ENCODE measurements at places on chromosomes 16 and 17. TPM values are rescaled to one million over a fixed set of nuclear protein-coding genes. Genes with fewer than 3 reads are reported as not detected.

- no peak overlapping the region for H3K27ac ChIP-seq
- peaks cover 21% of the 10 kb centered on the region for H3K4me1 ChIP-seq
- no peaks in the 10 kb centered on the region for H3K27me3 ChIP-seq
- no peak overlapping the region for H3K4me3 ChIP-seq
Observed at GRCh38 chr16:30663038-30663437, 4.8 kb downstream of the FBRS start.

The CACNG3 gene
- not detected for total RNA-seq

DNA sequence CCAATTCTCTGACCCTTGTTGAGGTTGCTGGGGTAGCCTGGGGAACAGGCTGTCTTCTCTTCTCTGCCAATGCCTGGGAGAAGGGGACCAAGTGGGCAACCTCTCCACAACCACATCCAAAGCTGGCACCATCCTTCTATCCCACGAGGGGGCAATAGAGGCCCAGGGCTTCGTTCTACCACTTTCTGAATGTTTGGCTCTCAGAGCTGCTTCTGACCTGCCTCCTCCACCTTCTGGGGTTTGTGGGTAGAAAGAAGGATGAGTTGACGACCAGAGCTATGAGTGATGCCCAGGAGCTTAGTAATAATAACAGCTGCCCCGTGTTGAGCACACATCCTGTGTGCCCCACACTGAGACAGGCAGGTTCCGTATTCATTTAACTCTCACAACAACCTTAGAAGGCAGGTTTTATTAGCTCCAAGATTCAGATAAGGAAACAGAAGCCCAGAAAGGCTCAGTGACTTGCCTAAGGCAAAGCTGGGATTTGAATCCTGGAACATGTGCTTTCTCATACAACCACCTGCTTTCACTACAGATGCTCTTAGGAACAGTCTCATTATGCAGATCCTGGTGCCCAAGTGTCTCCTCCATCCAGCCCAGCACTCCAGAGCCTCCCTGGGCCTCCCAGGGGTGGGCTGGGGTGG, 11.1 kb downstream of the TSPOAP1 start:
- no peak overlapping the region for H3K27ac ChIP-seq
- DNase-seq = peak; percentile 60
- H3K27me3 ChIP-seq = no peaks in the 10 kb centered on the region
- no peak overlapping the region for H3K4me3 ChIP-seq

GRCh38 chr16:10839279-10839666, 20.7 kb upstream of the TVP23A start:
- no peaks in the 10 kb centered on the region for H3K4me1 ChIP-seq
- no peaks in the 10 kb centered on the region for H3K27me3 ChIP-seq
- H3K4me3 ChIP-seq = no peak overlapping the region
- no peaks in the 10 kb centered on the region for H3K36me3 ChIP-seq

- peak overlapping the region; percentile 70 for H3K4me3 ChIP-seq
- no peaks in the 10 kb centered on the region for H3K27me3 ChIP-seq
- DNase-seq = peak; percentile 91
- H3K27ac ChIP-seq = peak overlapping the region; percentile 91
Observed at GRCh38 chr17:75876938-75877751, 1.2 kb downstream of the TRIM47 start.

DNA sequence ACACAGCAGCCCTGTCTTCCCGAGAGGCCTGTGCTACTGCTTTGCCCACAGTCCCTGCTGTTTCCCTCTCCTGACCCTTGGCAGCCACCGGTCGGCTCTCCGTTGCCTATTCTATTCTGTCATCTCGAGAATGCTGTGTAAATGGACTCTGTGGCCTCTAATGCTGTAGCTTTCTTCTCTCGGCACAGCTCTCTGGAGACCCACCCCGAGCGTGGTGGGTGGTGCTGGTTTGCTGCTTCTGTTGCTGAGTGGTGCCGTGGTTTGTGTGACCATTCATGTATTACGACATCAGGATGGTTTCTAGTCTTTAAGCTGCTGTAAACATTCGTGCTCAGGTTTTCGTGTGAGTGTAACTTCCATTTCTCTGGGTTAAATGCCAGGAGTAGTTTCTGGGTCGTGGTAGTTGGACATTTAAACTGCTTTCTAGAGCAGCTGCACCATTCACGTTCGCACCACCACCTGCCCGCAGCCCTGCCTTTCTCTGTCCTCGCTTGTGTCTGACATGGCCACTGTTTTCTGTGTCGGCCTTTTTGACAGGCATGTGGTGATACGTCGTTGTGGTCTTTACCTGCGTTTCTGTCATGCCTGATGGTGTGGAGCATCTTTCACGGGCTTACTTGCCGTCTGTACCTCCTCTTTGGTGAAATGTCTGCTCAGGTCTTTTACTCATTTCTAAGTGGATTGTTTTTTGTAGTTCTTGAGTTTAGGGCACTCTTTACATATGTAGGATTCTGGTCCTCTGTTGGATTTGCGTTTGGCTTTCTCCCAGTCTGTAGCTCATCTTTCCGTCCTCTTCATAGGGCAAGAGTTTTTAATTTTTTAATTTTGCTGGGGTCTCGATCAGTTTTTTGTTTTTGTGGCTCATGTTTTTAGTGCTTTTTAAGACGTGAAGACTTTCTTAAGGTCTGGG, 47.7 kb upstream of the ZNF750 start:
- no peaks in the 10 kb centered on the region for H3K27me3 ChIP-seq
- H3K4me1 ChIP-seq = peaks cover 45% of the 10 kb centered on the region
- no peaks in the 10 kb centered on the region for H3K36me3 ChIP-seq
- no peak overlapping the region for H3K4me3 ChIP-seq
- DNase-seq = no peak

GRCh38 chr16:30837904-30838303, 50.9 kb upstream of the ZNF629 start:
- H3K27me3 ChIP-seq = no peaks in the 10 kb centered on the region
- H3K4me1 ChIP-seq = no peaks in the 10 kb centered on the region
- no peaks in the 10 kb centered on the region for H3K36me3 ChIP-seq
- DNase-seq = no peak
- H3K27ac ChIP-seq = no peak overlapping the region

DNA sequence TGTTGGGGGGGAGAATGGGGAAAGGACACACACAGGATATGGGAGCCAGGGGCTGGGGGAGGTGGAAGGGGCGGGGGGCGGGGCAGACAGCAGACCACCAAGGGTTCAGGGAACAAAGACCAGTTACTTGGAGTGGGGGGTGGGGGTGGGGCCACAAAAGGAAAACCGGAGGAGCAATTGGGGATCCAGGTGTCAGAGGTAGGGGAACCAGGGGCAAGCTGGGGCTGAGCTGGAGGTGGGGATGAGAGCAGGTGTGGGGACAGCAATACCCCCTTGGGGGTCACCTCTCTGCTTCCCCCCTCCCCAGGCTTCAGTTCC, 1.4 kb upstream of the ORAI3 start:
- DNase-seq = no peak
- peaks cover 21% of the 10 kb centered on the region for H3K4me1 ChIP-seq
- no peaks in the 10 kb centered on the region for H3K27me3 ChIP-seq
- peak overlapping the region; percentile 85 for H3K27ac ChIP-seq
- no peak overlapping the region for H3K4me3 ChIP-seq

The CDH8 gene
- total RNA-seq = 0.78 TPM

The MRC2 gene
- 127 TPM for total RNA-seq

The ACAP1 gene
- 23.2 TPM for total RNA-seq

GRCh38 chr16:28984619-28985135, at the start of gene LAT:
LAT (plus strand) TSS chr16:28985052; CDS start chr16:28985418, 366 bp downstream.
- no peaks in the 10 kb centered on the region for H3K27me3 ChIP-seq
- H3K4me3 ChIP-seq = peak within 1 kb of the TSS; percentile 40
- H3K4me1 ChIP-seq = no peaks in the 10 kb centered on the region
- peaks cover 73% of the 10 kb centered on the region for H3K36me3 ChIP-seq
- peak within 1 kb of the TSS; percentile 72 for H3K27ac ChIP-seq
- DNase-seq = peak; percentile 71

- H3K27ac ChIP-seq = peak overlapping the region; percentile 83
- H3K4me1 ChIP-seq = peaks cover 14% of the 10 kb centered on the region
- H3K27me3 ChIP-seq = no peaks in the 10 kb centered on the region
- H3K4me3 ChIP-seq = peak overlapping the region; percentile 62
- H3K36me3 ChIP-seq = peaks cover 13% of the 10 kb centered on the region
- DNase-seq = no peak
Observed at GRCh38 chr17:80219763-80220053, 425 bp downstream of the SGSH start.

DNA sequence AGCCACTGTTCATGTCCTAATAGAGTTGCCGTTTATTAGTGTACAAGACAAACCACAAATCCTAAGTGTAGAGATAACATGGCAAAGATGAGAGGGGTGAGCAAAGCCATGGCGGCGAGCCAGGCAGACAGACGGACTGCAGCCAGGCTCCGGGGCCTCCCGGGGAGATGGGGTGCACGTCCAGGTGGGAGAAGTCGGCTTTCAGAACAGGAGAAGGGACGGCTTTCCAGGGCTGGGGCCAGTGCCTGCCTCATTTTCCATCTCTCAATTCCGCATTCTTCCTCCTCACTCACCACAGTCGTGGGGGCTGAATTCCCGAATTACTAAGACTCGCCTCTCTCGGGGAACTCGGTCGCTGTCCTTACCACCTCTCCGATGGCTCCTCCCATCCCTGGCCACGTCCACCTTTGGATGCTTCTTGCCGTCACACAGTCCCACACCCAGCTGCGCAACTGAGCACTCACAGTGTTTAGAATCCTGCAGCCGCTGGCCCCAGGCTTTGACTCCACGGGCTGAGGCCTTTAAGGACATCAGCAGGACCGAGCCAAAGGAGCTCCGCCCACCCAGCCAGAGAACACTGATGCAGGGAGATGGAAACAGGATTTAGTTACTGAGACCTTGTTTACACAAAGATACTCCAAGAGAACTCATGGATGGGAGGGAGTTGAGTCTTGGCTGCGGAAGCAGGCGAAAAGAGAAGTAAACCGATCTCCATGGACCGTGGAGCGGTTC, 59.7 kb downstream of the RNF112 start:
- H3K4me3 ChIP-seq = peak overlapping the region; percentile 23
- H3K27ac ChIP-seq = peak overlapping the region; percentile 56
- H3K36me3 ChIP-seq = no peaks in the 10 kb centered on the region
- peaks cover 4% of the 10 kb centered on the region for H3K4me1 ChIP-seq
- no peak for DNase-seq

The TMEM114 gene
- not detected for total RNA-seq

The RNF222 gene
- total RNA-seq = not detected

All from upper lobe of right lung (tissue), 1 donor.